ENCODE measurements at places on chromosomes 5 and 9.
A peak's percentile ranks its signal among the peaks of the same experiment; 100 is the strongest.

- no peak for DNase-seq
These were observed 469.8 kb downstream of the ACTL7B start for GRCh38 chr9:108386032-108386431.

DNA sequence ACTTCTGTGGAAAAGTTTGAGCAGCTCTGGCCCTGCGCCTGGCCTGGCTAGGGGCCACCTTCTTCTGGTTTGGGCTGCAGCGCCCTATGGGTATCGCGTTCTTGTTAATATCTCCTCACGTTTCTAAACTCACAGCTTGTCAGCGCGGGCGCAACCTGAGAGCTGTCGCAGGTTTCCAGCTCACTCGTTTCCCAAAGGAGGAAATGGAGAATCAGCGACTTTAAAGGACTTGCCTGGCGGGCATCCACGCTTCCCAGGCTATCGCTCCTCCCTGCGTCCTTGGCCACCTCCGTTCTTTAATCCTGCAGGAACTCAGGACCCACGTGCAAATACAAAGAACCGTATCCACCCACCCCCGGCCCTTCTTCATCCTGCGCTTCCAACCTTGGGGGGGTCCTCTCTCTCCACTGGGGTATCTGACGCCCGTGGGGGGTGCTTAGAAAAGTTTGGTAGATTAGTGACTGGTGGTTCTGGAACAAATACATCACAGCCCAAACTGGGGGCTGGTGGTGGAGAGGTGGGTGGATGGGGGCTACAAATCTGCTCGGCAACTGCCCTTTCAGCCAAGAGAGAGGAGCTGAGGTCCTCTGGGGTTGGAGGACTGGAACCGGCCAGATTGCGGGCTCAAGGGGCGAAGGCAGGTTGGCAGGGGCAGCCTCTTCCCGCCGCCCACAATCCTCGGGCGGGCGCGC is 578 bp upstream of the PSAT1 start:
- DNase-seq, result peak; percentile 49

DNA sequence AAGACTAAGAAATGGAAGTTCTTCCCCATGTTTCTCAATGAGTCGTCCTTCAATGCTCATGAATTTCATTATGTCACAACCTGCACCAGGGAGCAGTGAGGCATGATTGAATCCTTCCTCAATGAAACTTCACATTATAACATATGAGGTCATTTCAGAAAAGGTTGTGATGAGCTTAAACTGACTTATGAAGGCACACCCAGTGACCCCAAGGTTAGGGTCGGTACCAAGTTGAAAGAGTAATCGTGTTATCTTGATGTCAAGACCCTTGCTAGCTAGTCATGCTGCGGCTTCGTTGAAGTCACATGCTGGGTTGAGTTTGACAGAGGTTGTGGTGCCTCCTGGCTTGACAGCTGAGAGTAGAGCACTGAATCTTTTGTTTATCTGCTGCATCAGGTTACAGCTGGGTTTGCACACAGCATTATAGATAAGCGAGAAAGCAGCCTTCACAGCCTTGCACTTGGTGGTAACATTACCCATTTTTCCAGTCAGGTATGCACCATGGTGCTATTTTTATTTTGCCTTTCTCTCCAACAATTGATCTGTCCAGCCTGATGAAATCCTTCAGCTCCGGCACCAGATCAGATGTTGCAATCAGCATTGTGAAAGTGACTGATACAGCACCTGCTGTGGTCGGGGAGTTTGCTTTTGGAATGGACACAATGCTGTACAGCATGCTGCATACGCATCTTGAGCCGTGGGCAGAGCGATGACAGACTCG is 133.2 kb downstream of the ERCC6L2 start:
- no peak for DNase-seq

- no peak for DNase-seq
These were observed 97.2 kb downstream of the INVS start for GRCh38 chr9:100196215-100196614.

GRCh38 chr5:52356311-52356918 is 431.3 kb upstream of the ITGA1 start:
- DNase-seq, result peak; percentile 20

DNA sequence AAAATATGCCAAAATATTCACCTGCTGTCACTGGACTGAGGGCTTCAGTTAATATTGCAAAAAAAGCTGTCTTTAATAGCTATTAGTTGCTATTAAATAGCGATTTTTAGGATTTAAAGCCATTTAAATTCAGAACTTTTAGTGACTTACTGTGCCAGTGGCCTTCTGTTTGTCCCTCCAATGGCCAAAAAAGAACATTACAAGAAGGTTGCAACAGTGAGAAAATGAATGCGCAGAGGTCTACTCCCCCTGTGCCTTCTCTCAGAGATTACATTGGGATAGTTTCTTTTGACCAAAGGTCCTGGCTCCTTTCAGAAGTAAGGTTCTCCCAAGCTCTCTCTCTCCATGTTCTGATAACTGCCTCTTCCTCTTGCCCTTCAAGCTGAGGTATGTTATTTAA is 930.3 kb upstream of the ARRDC3 start:
- DNase-seq, result no peak

- no peak for DNase-seq
These were observed 1.7 kb downstream of the TNFSF8 start for GRCh38 chr9:114928671-114929070.

DNA sequence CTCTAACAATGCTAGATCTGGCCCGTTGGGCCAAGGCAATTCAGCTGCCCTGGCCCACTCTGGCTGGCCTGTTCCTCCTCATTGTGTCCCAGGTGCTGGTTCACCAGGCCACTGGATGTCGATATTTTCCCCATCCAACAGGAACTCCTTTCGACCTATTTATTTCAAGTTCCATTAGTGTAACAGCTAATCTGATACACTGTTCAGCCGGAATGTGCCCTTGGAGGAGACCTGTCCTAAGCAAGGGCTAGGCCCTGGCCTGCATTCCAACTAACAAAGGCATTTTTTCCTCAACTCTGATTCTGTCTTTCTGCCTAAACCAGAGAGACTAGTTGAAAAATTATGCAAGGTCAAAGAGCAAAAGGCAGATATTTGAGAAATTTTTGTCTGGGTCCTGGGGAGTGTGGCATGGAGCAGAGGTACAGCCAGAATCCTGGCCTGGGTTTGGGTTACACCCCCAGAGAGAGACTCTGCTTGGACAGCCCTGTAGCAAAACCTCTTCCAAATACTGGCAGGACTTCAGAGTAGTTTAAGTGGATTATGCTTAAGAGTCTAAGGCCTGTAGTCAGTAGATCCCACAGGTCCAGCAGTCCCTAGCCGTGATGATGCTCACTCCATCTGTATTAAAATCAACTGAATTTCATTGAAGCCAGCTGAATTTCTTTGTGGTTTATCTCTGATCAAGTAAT is 36.1 kb downstream of the MARCHF11 start:
- no peak for DNase-seq

- no peak for DNase-seq
These were observed 176.3 kb upstream of the OTULINL start for GRCh38 chr5:14405267-14405666.

DNA sequence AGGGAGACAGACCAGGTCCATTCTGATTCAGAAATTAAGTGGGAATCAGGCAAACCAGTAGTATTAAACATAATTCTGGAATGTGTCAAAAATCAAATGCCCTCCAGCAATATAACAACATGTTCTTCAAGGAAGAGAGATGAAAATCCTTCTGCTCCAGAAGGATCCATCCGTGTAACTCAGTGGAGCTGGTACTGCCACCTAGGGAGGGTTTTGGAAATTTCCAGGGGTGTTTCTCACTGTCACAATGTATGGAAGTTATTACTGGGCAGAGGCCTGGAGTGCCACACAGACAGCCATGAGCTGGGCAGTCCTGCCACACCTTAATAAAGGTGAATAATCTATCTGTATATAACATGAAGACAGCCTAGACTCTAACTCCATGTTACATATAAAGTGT is 87.5 kb downstream of the TTLL11 start:
- DNase-seq, result peak; percentile 27

DNA sequence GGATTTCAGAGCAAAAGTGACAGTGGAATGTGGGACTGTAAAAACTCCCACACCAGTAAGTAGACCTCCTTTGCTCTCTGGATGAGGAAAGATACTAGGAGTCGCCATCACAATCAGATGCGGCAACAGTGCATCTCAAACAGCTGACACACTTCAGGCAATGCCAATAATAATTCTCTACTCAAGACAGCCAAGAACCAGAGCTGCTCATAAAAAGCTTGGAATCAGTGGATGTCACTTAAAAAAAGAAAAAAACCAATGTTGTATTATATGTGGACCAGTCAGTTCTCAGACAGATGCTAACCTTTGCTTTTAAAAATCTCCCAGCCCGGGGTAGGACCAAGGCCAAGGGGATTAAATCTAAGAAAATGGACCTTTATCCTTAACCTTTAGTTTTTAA is 185.0 kb downstream of the GNA14 start:
- no peak for DNase-seq

DNA sequence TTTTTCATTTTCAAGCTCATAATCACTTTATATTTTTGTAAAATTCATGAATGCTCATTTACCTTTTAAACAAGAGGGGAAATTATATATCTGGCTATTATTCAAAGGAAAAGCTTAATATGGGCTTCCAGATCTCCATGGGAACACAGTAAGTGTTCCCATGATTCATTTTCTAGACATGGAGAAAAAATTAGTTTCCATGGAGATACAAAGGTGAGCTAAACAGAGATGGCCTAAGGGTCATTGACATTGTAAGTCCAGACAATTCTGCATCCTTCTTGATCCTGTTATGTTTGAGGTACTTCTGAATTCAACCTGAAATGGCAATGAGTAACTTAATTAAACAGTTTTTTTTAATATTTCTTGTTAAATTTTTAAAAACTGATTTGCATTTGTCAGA is 341.4 kb upstream of the PRR16 start:
- no peak for DNase-seq

DNA sequence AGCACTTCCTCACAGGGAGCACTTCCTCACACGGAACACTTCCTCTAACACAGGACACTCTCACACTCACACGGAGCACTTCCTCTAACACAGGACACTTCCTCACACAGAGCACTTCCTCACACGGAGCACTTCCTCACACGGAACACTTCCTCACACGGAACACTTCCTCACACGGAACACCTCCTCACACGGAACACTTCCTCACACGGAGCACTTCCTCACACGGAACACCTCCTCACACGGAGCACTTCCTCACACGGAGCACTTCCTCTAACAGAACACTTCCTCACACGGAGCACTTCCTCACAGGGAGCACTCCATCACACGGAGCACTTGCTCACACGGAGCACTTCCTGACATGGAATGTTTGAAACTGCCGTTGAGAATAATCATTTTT is 13.4 kb downstream of the POMT1 start:
- no peak for DNase-seq

- peak; percentile 94 for DNase-seq
These were observed 96.7 kb upstream of the MAMDC2 start for GRCh38 chr9:69946800-69947437.

- DNase-seq, result no peak
These were observed 269.1 kb downstream of the GLIS3 start for GRCh38 chr9:4030751-4031150.

- DNase-seq, result no peak
These were observed 80.0 kb upstream of the STK32A start for GRCh38 chr5:147154809-147155208.

GRCh38 chr5:9713356-9713755 is 83.2 kb upstream of the TAS2R1 start:
- no peak for DNase-seq

- DNase-seq, result no peak
These were observed 109.6 kb downstream of the TRIM32 start for GRCh38 chr9:116796669-116797068.

- DNase-seq, result no peak
These were observed 38.3 kb upstream of the TGFBR1 start for GRCh38 chr9:99066571-99066970.

DNA sequence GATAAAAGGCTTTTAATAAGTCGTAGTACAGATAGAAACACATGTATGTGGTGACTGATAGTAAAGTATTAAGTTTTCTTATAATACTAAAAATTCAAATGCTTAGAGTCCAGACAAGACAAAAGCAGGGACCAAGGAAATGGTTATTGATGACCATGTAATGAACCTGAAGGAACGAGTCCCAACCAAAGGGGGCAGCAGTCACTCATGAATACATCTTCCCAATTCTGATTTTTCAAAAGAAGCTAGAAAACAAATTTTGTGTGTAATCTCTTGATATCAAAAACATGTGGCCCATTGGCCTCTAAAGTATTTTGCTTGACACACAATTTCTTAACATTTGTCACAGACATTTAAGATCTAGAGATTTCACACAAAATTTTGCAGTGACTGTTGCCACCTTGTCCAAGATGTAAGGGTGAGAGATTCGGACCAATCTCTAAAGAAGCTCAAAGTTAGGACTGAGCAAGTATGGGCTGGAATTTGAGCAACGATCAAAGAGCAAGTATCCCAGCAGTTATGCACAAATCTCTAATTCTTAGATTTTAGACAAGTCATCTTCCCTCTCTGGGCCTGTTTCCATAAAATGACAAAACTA is 66.8 kb downstream of the ARL15 start:
- peak; percentile 30 for DNase-seq

DNA sequence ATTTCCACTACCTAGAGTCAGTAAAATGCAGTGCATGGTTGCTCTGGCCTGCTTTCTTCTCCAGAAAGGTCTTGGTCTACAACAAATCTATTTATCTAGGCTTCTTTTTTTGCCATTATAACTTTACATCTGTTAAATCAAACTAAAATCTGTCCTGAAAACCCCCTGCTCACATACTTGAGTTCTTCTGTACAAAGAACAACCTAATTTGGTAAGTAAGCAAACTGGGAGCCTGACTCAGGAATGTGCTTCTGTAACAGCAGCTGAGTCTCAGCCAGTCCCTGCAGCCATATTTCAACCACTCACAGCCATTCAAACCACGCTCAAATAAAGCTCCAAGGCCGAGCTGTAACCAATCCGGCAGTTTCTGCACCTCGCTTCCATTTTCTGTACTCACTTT is 95.8 kb downstream of the PLPP1 start:
- no peak for DNase-seq
